COLO829 (cell line): ENCODE measurements at places on chromosomes 16 and 17.

DNA sequence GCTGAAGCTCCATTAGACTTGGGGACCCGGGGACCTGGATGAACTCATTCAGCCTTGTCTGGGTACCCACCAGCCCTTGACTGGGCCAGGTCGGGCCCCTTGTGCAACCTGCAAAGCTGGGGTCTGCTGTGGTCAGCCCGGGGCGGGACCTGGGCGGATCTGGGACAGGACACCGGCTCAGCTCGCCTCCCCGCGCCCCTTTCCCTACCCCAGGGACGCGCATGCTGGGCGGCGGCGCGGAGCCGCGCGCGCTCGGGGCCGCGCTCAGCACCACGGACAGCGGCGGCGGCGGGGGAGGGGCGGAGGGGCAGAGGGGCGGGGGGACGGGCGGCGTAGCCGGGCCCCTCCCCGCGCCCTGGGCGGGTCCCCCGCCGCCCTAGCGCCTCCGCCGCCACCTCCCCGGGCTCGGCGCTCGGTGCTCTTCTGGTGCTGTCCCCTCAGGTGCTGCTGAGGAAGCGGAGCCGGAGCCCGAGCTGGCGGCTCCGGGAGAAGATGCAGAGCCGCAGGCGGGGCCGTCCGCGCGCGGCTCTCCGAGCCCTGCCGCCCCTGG lies 7.4 kb downstream of the ACD start:
- DNase-seq: no peak

- no peak for DNase-seq
These were observed 14.5 kb downstream of the SERPINF1 start for GRCh38 chr17:1776328-1776727.

DNA sequence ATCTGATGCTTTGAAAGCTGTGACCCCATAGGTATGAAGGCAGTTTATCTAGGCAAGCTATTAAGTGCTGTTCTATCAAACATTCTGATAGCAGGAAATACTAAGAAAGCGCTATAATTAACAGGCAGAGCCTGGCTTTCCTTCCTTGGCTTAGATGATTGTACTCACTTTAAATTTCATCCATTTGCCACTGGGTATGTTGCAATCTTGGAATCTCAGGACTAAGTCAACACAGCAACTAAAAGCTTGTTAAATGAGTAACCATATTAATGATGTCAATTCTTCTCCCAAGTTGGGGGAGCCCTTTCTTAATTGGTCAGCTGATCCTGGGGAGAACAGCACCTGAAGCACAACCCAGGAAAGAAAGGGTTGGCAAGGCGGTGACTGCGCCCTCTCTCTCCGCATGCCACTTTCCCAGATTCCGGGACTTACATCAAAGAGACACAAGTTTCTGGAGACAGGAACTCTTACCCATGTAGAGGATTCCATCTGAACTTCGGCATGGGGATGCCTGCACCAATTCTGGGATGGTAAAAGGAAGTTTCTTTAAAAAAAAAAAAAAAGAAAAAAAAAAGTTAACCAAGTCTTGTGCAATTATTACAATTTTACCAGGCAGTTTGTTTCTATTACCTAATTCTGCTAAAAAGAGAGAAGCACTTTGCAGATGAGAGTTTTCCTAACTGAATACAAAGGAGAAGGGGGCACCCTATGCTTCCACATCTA lies 54.4 kb upstream of the ICAM2 start:
- no peak for DNase-seq

DNA sequence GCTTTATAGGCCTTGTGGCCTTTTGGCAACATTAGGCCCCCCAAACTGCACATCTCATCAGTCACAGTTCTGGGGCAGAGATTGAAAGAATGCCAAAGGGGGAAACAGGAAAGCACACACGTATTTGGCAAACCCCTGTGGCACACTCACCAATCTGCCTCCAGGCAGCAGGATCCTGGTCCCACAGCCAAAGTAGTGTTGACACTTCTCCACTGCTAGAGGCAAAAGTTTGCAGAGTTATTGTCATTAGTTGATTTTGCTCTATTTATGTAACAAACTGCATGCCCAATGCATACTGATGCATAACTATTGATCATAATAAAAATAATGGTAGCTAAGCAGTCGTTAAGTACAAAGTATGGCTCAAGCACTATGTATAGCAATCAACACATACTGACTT lies 45.1 kb downstream of the CCT6B start:
- DNase-seq: no peak

DNA sequence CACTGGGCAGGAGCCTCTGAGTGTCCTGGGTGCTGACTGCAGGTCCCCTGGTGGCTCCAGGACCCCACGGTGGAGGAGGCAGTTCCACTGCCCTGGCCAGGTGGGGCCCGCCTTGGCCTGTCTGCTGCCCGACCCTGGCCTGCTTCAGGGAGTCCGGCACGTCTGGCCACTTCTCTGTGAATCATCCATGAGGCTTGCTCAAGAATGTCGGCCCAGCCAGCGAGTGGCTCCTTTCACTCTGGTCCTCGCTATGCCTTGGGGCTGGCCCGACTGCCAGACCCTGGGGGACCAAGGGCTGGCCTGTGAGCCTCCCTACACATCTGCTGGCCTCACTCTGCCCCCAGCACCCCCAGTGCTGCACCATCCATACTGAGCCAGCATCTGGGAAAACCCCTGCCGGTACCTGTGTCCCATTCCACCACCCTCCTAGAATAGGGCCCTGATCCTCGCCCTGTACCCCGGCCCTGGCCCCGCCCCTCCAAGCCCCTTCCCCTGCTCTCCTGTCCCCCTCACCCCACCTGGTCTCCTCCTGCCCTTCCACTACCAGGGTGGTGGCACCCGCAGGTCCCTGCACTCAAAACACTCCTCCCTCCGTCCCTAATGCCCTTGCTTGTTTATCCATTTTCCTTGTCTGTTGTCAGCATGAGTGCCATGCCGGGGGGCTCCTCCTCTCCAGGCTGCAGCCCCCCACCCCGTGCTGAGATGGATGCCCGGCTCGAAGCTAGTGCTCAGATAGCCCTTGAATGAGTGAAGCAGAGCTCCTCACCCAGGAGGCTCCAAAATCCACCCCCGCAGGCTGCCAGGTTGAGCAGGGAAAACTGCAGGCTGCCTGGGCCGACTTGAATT lies 35.5 kb downstream of the ADCY7 start:
- DNase-seq: no peak

DNA sequence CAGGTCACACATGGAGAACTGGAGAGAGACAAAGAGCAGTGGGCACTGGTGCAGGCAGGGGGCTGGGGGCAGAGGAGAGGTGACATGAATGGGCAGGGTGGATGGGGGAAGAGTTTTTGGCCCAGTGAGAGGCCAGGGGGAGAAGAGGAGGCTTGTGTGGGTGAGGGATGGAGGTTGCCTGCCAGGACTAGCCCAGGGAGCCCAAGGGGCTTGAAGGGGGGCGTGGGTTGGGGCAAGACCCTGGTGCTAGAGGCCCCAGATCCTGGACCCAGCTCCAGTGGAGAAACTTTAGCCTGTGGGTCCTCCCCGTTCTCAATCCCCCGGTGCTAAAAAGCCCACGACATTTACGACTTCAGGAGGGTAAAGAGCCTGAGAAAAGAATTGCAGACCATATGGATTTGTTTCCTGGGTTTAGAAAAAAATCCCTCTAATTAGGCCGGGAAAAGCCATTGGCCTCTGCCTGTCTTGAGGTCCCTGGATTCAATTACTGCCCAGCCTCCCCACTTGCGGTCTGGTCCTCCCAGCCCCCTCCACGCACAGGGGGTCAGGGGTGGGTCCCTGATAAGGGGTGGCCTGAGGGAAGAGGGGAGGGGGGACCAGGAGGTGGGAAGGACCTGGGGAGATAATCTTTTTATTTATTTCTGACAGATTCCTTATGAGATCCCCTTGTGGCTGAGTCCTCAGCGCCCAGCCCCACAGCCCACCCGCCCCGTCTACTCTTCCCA lies 33.0 kb downstream of the NGFR start:
- no peak for DNase-seq

GRCh38 chr17:13941781-13942180 lies 127.5 kb upstream of the COX10 start:
- DNase-seq: no peak

DNA sequence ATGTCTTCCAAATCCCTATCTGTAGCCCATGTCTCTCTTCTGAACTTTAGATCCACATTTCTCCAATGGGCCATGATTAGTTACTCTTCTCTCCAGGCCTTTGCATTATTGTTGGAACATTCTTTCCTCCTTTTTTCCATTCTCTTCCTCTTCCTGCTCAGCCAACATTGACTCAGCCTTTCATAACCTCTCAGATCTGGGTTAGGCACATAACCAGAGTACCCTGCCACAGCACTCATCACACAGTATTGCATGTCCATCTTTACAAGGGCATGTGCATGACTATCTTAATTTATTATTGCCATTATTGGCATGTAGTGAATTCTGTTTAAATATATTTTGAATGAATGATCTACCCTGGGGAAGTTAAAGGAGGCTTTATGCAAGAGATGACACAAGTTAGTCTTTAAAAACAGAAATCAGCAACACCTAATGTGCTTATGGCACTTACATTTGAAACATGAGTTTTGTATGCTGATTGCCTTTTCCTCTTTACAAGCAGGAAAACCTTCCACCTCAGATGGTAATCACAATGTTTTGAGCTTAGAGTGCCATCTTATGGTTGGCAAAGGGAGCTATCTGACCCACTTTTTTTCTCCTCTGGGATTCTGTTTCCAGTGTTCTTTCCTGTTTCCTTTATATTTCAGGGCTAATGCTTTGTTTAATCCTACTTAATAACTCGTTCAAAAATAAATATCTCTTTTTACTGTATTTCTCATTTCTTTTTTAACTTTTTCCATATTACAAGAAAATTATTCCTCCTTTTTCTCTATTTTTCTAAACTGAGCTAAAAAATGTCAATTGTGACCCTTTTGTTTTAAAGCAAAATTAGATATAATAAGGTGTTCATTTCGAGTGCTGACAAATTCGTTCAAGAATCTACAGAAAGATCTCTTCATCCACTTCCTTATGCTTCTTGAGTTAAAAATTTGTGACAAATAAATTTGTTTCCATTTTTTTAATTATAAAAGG lies 151.0 kb upstream of the RBL2 start:
- DNase-seq: peak; percentile 35

DNA sequence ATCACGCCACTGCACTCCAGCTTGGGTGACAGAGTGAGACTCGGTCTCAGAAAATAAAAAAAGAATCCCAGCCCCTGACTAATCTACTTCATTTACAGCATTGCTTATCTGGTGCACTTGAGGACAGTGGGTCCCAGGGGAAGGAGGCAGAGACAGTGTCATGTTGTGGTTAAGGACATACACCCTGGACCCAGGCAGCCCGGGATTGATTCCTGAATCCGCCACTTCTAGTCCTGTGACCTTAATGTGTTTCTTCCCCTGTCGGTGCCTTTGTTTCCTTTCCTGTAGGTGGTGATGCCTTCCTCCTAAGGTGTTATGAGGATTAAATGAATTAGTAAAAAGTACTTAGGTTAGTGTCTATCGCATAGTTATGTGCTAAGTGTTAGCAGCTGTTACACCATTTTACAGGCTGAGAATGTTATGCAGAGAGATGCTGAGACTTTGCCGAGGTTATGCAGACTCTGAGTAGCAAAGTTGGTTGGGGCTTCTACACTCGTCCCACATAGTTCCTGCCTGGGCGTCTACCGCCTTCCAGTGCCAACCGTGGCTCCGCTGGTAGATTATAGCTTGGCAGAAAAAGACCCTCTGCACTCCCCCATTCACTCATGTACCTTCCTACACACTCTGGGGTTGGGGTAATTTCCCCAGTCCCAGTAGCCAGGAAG lies 74.8 kb downstream of the RAB11FIP4 start:
- no peak for DNase-seq

DNA sequence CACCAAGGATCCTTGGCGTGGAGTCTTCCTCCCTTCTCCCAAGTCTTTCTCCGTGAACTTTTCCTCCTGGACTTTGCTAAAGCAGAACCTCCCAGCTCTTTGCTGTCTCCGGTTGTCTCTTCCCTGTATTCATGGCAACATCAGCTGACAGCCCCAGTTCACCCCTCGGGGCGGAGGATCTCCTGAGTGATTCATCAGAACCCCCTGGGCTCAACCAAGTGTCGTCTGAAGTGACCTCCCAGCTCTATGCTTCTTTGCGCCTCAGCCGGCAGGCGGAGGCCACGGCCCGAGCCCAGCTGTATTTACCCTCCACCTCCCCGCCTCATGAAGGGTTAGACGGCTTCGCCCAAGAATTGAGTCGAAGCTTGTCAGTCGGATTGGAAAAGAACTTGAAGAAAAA lies 943 bp downstream of the CNTROB start:
- peak; percentile 54 for DNase-seq

DNA sequence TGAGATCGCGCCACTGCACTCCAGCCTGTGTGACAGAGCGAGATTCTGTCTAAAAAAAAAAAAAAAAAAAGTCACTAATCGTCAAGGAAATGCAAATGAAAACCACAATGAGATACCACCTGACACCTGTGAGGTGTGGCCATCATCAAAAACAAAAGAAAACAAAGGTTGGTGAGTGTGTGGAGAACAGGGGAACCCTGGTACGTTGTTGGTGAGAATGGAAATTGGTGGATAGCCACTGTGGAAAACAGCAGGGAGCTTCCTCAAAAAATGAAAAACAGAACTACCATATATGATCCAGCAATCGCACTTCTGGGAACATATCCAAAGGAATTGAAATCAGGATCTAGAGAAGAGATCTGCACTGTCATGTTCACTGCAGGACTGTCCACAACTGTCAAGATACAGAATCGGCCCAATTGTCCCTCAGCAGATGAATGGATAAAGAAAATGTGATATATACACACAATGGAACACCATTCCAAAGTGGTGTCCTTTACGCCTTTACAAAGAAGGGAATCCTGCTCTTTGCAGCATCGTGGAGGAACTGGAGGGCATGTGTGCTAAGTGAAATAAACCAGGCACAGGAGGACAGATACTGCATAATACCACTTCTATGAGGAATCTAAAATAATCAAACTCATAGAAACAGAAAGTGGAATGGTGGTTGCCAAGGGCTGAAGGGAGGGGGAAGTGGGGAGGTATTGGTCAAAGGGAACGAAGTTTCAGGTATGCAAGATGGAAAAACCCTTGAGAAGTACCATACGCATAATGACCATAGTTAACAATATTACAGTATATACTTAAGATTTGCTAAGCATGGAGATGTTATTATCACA lies 63.5 kb upstream of the PLCG2 start:
- DNase-seq: no peak

GRCh38 chr17:29102046-29102445 lies 59.1 kb downstream of the PIPOX start:
- DNase-seq: no peak

- DNase-seq: no peak
These were observed 19.3 kb upstream of the MTMR4 start for GRCh38 chr17:58533616-58534188.

DNA sequence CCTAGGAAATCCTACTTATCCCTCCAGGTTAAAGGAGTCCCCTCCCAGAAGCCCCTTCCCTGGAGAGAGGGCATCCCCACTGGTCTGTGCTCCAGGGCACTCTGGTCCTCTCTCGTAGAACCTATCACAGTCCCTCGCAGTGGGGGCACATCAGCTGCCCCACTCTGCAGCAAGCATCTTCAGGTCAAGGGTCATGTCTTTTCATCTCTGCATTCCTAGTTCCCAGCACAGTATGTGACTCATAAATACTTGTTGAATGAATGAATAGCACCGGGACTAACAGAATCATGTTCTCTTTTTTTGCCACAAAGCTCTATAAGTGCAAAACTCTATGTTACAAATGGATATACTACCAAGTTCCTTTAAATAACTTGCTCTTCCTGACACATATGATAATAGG lies 36.0 kb downstream of the RNF157 start:
- DNase-seq: peak; percentile 74

GRCh38 chr17:44272321-44272951 lies 4.5 kb upstream of the SLC4A1 start:
- no peak for DNase-seq
